ENCODE measurements at places on chromosomes 2 and 18.

DNA sequence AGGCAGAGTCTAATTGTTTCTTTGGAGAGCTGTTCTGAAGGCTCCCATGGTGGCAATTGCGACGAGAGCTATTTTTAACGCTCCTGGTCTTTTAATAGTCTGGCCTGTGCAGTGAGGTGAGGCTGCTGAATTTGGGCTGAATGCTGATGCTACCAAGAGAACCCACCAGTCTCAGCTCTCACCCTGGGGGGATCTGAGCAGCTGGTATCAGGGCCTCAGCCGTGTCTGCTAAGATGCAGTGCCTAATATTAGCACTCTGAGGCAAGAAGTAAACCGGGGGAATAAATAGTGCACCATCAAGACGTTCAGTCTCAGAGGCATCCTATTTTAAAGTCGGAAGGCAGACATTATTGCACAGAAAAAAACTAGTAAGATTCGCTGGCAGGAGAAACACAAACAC lies 214.8 kb upstream of the PID1 start:
- DNase-seq: no peak

DNA sequence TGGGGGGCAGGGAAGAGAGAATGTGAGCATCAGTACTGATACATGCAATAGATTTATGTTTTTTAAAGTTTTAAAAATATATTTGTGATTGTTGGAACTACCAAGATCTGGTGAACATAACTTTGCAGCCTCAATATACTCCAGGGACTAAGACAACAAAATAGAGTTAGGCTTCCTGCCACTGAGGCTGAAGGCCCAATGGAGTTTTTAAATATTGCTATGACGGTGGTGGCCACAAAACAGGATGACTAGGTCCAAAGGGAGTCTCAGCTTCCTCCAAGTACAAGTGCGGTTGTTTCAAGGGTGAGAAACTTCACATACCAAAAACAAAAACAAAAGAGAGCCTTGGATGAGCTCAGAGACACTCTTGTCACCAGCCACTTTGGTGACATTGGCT lies 72.9 kb downstream of the CCBE1 start:
- no peak for DNase-seq

GRCh38 chr2:54429811-54430551 lies 26.1 kb upstream of the SPTBN1 start:
- DNase-seq: peak; percentile 9

GRCh38 chr2:182726473-182726872 lies 10.4 kb downstream of the DNAJC10 start:
- DNase-seq: peak; percentile 13

GRCh38 chr2:9333591-9334171 lies 89.6 kb downstream of the ITGB1BP1 start:
- DNase-seq: peak; percentile 77

- DNase-seq: peak; percentile 16
Observed at GRCh38 chr2:109254174-109254904, 125.3 kb downstream of the SH3RF3 start.

- DNase-seq: no peak
Observed at GRCh38 chr2:62335612-62336011, 139.7 kb downstream of the B3GNT2 start.

All from NAMALWA (cell line).